Left ventricle myocardium inferior (tissue), 1 donor: ENCODE measurements at places on chromosomes 12 and 14.

- no peak for DNase-seq
Observed at GRCh38 chr14:38257507-38257906, 1.6 kb upstream of the CLEC14A start.

DNA sequence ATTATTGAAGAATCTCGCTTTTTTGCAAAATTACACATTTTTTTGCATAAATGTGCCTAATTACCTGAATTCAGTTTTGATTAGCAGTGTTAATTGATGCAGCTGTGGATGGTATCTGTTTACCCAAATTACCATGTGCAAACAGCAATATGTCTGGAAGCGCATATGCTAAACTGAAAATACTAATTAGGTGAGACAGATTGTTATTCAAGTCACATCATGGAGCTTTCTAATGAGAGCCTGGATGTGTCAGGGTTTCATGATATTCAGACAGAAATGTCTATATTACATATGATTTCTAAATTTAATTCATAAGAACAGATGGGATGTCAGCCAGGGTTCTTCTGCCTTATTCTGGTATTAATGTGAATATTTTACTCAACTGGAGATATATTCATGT lies 74.9 kb downstream of the RMST start:
- no peak for DNase-seq

GRCh38 chr12:32889011-32889760 lies 7.4 kb downstream of the PKP2 start:
- no peak for DNase-seq

DNA sequence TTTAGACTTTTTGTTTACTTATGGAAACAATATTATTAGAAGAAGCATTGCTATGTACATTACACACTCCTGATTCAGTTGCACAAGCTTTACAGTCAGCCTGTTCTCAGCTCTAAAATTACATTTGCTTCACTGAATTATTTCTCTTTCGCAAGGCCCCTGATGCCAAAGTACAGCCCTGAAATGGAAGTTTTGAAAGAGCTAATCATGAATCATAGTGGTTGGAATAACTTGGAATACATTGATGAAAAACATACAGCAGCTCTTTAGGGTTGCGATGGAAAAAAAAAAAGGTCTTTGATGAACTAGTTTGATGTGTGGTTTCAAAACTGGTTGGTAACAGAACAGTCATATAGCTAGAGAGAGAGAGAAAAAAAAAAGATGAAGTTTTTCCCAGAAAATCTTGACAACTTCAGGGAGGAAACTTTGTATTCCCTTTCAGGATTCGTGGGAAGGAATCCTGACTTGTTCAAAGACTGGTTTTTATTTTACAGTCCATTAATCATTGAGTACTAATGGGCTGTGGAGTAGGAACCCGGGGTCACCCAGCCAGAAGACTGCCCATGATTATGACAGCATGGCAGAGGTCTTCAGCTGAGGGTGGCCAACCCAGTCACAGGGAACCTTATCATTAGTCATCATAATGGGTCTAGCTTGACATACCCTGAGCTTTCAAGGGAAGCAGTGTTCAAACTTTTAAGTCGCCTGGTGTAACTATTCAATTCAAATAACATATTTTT lies 460.1 kb downstream of the NAV3 start:
- no peak for DNase-seq

DNA sequence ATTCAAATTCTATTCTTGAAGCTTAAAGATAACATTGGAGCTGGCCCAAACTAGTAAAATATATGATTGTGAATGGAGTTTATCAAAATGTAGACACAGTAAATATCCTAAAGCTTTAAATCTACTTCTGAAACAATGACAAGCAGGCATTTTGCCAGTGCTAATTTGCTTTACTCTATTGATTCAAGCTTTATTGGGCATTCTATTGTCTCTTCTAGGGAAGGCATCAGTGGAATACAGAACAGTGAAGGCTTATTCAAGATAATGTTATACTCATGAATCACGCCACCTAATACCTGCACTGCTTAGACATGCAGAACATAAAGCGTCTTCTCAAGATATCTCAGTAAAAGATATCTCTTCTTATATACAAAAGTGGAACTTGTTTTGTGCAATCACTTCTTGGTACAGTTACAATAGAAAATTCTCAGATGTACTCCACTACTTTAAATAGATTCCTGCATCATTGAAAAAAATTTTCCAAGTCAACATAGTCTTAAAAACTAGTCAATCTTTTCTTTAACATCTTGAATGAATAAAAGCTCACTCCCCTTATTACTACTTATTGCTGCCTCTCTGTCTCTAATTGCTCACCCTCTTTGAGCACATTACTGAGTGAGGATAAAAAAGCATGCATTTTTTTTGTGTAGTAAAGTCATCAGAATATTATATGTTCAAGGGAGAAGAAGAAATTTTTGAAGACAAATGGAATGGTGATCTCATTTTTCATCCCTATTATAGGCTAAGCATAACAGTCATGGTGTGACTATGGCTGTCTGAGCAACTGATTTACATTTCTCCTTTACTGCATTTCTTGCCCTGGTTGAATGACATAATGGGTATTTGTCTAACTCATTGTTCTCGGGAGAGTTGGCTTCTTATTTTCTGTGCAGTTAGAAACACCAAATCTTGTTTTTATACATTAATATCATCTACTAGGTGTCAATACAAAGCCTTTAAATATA lies 98.0 kb upstream of the E2F7 start:
- no peak for DNase-seq

- no peak for DNase-seq
Observed at GRCh38 chr14:72478471-72478893, 415.4 kb downstream of the DPF3 start.

GRCh38 chr14:93245764-93246420 lies 38.8 kb downstream of the UBR7 start:
- no peak for DNase-seq

- no peak for DNase-seq
Observed at GRCh38 chr14:42624980-42625761, 1018.5 kb downstream of the LRFN5 start.

DNA sequence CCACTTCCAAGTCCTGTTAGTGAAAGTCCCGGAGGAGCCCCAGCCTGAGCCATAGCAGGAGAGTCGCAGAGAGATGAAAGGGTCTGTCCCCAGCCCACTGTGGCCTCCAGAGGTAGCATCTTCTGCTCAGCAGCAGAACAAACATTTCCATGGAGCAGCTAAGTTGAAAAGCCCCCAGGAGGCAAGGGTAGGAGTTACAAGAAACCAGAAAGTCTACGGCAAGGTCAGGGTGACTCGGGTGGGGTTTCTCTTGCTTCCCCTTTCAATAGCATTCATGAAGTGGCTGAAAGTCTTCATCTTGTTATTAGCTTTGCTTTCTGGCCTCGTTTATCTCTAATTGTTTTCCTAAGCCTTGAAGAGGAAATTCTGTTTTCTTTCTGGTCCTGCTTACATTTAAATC lies 151.2 kb upstream of the DIO3 start:
- no peak for DNase-seq

DNA sequence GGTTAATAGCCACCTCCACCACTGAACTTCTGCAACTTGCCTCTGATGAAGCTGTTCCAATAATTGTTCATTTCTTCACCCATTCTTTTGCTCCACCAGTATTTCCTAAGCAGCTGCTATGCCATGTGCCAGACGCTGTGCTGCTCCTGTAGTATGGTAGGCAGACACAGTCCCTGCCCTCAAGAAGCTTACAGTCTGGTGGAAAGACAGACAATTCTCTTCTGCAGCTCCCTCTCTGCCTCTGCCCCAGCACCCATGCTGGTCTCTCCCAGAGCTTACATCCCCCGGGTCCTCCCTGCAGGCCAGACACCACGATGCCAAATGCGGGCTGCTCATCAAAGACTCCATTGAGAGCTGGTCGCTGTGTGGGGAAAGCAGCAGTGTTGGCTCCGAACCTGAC lies 111.6 kb upstream of the ESRRB start:
- DNase-seq, result no peak

GRCh38 chr12:617304-617915 lies 45.8 kb downstream of the NINJ2 start:
- DNase-seq, result peak; percentile 74

DNA sequence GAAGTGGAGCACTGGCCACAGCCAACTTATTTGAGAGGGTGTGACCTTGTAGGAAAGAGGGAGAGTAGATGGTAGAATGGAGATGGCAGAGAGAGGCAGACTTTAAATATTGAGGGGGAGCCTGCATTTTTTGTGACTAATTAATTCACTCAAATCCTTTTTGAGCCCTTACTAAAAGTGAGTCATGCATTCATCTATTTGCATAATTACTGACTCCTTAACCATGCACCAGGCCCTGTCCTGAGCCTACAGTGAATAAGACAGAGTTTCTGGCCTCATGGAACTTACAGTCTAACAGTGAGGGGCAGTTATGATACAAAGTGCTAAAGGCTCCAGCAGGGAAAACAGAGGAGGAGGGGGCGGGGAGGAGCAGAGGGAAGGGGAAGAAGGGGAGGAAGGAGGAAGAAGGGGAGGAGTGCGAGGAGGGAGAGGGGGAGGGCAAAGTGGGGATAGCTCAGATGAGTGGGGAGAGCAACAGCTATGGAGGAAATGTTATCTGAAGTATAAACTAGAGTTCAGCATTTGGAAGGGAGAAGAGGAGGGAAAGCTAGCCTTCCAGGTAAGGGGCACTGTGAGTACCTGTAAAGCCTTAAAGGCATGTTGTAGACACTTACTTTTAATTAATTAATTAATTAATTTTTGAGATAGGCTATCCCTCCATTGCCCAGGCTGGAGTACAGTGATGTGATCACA lies 7.5 kb upstream of the CTDSP2 start:
- DNase-seq, result no peak

DNA sequence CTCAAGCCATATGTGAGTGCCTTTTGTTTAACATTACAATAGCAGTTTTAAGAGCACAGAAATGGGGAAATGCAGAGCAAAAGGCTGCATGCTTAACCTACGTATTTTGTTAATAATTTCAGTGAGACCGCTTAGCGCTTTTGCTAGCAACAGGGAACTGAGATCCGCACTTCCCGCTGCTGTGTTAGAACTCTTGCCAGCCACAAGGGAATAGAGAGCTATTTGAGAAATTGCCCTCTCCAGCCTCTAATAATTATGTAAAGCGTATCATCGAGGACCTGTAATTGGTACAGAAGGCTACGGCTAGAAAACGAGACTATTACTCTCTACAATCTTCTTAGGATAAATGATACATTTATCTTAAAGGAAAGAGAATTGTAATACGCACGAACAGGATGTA lies 205.2 kb upstream of the GRIP1 start:
- no peak for DNase-seq
